Lung (tissue), 17 donors: ENCODE measurements at places on chromosomes 13 and 19. TPM values are rescaled to one million over a fixed set of nuclear protein-coding genes. Genes with fewer than 3 reads are reported as not detected.

Gene WTIP
- 31.9 TPM for total RNA-seq

Gene CD70
- total RNA-seq = 0.40 TPM

Gene PSG6
- not detected for total RNA-seq

Gene PSG7
- not detected for total RNA-seq

Gene RHPN2
- 17.5 TPM for total RNA-seq

Gene INAFM1
- total RNA-seq = 2.4 TPM

Gene PHF11
- total RNA-seq = 46.1 TPM
